Activated CD4-positive, alpha-beta T cell treated with anti-CD3 and anti-CD28 coated beads, Interleukin-2, amount 50 U/mL, for 4 hours (primary cell): ENCODE measurements at places on chromosomes 3 and 15.

DNA sequence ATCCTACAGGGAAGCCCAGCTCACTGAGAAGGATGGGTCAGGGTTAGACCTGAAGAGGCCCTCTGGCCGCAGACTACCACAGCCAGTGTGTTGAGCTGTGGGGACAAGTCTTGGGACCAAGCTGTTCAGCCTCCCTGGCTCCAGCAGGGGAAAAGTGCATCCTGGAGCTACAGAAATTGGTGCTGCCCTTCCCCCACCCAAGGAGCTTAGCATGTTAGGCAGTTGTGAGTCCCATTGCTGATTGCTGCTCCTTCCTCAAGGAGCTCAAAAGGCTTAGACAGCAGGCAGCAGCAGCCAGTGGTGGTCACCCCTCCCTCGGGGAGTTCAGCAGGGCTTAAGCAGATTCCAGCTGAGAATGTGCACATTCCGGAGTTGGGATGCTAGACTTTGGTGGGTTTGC lies 165.6 kb downstream of the ATP8B4 start:
- DNase-seq = no peak

DNA sequence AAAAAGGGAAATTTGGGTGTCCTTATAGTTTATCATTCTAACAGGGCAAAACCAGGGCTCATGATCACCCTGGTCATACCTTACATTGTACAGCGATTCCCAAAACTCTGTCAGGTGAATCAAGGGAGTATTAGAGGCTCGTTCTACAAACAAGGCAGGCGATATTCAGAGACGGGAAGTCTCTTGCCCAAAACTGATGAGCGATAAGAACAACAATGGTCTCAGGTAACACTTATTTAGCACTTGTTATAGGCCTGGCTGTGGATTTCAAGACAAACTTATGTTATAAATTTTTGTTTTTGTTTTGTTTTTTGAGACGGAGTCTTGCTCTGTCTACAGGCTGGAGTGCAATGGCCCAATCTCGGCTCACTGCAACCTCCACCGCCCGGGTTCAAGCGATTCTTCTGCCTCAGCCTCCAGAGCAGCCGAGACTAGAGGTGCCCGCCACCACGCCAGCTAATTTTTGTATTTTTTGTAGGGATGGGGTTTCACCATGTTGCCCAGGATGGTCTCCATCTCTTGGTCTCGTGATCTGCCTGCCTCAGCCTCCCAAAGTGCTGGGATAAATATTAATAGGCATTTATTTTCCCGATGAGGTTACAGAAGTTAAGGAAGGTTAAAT lies 12.8 kb downstream of the BCL2L10 start:
- no peak for DNase-seq

DNA sequence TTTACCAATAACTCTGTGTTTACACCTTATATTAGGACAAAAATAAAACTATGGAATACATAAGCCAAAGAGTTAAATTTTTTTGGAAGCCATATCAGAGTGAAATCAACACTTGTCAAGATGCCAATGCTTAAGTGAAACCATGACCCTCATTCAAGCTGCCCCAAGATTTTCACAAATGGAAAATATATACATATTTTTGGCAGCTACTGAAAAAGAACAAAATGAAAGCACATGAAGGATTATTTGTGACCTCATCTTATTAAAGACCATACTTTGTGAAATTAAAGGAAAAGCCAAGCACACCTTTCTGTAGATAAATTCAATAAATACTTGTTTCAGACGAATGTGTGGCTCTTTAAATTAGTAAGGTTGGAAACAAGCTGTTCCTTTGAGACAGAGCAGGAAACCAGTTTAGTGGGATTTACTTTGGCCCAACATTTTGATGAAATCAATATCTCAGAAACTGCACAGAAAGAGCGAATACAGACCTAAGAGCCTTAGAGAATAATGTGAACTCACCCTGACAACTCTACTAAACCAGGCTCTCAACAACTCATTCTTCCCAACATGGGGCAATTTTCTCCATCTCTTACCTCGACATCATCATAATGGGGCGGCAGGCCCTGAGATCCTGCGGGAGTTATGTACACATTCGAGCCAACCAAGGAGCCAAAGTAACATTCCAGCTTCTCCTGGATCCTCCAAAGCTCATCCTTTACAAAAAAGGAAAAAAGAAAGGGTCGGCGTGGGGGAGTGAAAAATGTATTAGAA lies 11.1 kb downstream of the RIOX2 start:
- DNase-seq = no peak

DNA sequence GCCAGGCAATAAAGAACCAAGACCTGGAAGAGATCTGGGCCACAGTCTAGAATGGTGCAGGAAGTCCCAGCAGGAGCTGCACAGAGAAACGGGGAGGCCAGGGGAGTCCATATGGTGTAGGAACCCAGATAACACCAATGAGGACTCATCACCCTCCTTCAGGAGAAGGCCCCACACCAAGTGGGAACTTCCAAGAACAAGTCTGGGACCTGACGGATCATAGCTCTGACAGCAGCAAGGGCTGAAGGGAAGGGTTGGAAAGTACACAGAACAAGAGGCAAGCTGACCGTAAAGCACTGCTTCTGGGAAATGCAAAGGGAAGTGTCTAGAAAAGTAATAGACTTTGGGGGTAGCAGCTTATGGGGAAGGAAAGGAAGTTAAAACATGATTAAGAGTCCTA lies 34.5 kb downstream of the ANO10 start:
- DNase-seq = no peak

GRCh38 chr3:13559764-13560525 lies 11.0 kb downstream of the FBLN2 start:
- DNase-seq = no peak

- DNase-seq = no peak
Measured at GRCh38 chr15:62941699-62942098, 100.8 kb upstream of the TPM1 start.

DNA sequence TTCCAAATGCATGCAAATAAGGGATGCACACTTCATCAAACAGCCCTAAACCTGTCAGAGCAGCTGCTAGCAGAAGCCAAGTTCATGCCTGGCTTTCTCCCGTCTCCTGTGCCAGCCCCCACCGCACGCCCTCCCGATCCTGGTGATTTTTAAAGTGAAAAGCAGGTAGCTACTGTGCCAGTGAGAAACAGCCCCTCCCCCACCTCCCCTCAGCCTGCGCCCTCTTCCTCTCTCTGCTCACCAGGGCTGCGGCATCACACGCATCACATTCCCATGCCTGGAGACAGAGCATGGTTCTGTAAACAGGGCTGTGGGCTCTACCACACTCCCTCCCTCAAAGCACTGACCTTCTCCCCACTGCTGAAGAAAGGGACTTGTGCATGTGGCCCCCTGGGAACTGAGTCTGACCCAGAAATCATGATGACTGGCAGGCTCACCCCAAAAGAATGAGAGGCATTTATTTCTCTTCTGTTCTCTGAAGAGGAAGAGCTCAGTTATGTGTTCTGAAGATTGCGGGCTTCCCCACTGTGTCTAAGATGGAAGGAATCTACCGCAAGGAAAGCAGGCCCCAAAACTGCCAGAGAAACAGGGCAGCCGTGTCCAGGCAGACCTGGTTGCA lies 14.5 kb upstream of the SLC6A1 start:
- no peak for DNase-seq

- DNase-seq = peak; percentile 31
Measured at GRCh38 chr3:130850044-130850797, 43.7 kb upstream of the ATP2C1 start.

DNA sequence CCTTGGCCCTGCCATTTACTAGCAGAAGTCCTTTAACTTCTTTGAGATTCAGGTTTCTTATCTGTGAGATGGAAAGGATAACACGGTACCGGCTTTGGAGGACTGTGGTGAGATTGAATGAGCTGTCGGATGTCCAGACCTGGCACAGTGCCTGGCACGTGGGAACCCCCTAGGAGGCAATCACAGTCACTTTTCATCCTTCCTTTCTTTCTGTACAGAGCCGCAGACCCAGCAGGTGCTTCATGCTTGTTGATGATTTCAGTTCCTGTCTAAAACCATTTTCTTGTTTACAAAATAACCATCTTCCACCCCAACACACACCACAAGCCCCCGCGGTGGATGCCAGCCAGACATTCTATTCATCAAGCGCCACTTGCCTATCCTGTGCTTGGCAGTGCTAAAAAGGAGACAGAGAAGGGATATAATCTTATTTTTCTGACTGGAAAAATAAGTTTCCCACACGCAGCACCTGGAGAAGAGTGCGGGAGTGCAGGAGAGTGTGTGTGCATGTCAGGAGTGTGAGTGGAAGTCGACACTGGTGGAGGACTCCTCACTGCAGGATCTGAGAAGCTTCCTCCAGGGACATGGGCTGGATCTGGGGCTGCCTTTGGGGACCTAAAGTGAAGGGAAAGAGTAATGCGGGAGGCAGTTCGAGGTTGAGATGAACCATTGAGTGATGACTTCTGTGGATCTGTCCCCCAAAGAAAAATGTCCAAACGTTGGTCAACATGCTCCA lies 85.7 kb downstream of the ST6GAL1 start:
- no peak for DNase-seq
